ENCODE measurements at places on chromosomes 3 and 15. TPM values are rescaled to one million over a fixed set of nuclear protein-coding genes. Genes with fewer than 3 reads are reported as not detected.
A peak's percentile ranks its signal among the peaks of the same experiment; 100 is the strongest.

The WDR49 gene
- 0.04 TPM for total RNA-seq

The TTLL13 gene
- 0.29 TPM for total RNA-seq

The CPLX3 gene
- total RNA-seq = not detected

DNA sequence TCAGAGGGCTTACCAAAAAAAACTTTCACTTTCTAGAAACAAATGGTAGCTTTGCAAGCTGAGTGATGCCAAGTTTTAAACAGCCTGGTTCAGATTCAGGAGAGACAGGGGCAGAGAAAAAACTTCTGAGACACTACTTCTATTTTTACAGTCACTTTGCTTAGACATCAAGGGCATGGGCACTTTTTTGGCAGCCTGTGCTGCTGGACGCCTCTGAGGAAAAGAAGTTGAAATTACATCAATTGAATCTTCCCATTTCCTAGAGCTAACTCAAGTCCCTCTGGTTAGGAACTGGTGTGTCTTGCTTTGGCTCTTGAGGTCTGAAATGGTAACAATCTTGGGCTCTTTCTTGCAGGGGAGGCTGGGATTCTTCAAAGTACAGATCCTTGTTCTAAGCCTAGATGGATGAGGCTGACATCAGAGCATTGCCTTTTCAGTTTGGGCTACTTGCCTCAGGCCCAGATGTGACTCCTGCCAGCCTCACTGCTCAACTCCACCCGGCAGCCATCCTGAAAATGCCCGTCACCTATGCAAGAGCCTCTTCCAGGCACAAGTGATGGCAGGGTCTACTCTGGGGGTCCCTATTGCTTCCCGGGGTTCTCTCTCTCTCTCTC is 357.5 kb downstream of the FOXP1 start:
- no peak overlapping the region for H3K27ac ChIP-seq
- H3K36me3 ChIP-seq = peaks cover 2% of the 10 kb centered on the region
- peaks cover 12% of the 10 kb centered on the region for H3K4me1 ChIP-seq

DNA sequence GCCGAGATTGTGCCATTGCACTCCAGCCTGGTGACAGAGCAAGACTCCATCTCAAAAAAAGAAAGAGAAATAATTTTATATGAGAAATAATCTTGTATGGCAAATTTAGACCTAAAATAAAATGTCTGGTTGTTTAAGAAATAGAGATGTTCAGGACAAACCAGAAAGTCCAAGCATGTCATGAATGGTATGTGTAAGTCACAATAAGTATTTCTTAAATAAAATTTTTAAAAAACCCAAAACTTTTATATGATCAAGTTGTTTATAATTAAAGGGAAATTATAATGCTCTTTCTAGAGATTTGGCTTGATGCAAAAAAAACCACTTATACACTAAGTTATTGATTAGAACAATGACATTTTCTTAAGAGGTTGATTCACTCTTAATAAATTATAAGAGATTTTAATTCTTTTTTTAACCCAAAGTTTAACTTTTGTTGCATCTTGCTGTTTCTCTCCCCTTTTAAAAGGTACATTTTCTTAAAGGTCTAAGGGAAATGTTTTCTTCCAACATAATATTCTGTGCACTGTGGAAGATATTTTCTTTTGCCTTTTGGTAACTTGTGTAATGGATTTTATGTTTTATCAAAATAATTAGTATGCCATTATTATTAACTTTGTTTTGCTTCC is 105.7 kb downstream of the RTP4 start:
- DNase-seq = no peak
- no peaks in the 10 kb centered on the region for H3K36me3 ChIP-seq
- H3K4me1 ChIP-seq = no peaks in the 10 kb centered on the region
- no peak overlapping the region for H3K4me3 ChIP-seq
- no peaks in the 10 kb centered on the region for H3K27me3 ChIP-seq

- H3K4me3 ChIP-seq = no peak overlapping the region
- H3K27ac ChIP-seq = no peak overlapping the region
- peak; percentile 16 for DNase-seq
- no peaks in the 10 kb centered on the region for H3K4me1 ChIP-seq
- H3K36me3 ChIP-seq = no peaks in the 10 kb centered on the region
- no peaks in the 10 kb centered on the region for H3K27me3 ChIP-seq
Observed at GRCh38 chr3:172987273-172987672, 153.8 kb downstream of the SPATA16 start.

- DNase-seq = peak; percentile 65
- peaks cover 60% of the 10 kb centered on the region for H3K4me1 ChIP-seq
Observed at GRCh38 chr15:84598993-84599392, 1.8 kb upstream of the ZSCAN2 start.

GRCh38 chr3:99781761-99782160 is 35.9 kb upstream of the CMSS1 start:
- no peaks in the 10 kb centered on the region for H3K27me3 ChIP-seq
- DNase-seq = no peak
- no peak overlapping the region for H3K4me3 ChIP-seq
- H3K4me1 ChIP-seq = no peaks in the 10 kb centered on the region

DNA sequence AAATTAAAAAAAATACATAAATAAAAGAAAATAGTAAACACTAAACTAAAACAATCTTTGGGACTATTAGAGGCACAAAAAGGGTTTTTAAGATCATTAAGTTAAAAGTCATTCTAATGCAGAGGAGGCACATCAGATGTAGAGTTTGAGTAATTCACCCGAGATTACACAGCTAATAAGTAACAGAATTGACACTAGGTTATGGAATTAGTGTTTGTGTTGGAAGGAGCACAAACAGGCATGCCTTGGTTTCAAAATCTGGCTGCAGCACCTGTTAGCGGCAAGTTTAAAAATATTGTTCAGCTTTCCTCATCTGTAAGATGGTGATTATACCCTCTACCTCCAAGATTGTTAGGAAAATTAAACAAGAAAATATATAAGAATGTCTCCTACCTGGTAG is 39.0 kb downstream of the RASA2 start:
- H3K27me3 ChIP-seq = no peaks in the 10 kb centered on the region
- H3K36me3 ChIP-seq = no peaks in the 10 kb centered on the region
- H3K4me1 ChIP-seq = no peaks in the 10 kb centered on the region
- no peak overlapping the region for H3K27ac ChIP-seq

DNA sequence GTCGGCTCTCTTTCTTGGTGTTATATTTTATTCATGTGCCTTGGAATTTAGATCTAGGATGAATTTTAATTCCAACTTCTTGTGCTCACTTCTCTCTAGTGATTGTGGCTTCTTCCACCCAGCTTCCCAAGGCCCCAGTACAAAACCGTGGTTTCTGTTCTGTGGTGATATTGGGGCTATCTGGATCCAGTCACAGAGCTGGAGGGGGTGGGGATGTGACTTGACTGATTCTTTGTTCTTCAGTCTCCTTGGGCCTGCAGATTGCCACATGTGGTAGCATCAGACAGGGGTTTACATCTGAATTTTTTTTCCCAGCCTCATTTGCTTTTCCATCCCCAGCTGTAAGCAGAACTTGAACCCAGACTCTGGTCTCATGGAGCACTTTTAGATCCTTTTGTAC is 98.5 kb upstream of the ADAMTSL3 start:
- H3K4me3 ChIP-seq = no peak overlapping the region
- H3K27ac ChIP-seq = no peak overlapping the region
- no peaks in the 10 kb centered on the region for H3K36me3 ChIP-seq
- DNase-seq = no peak

- no peaks in the 10 kb centered on the region for H3K27me3 ChIP-seq
- no peaks in the 10 kb centered on the region for H3K4me1 ChIP-seq
- H3K36me3 ChIP-seq = no peaks in the 10 kb centered on the region
- H3K4me3 ChIP-seq = no peak overlapping the region
- no peak overlapping the region for H3K27ac ChIP-seq
Observed at GRCh38 chr3:139128803-139129202, 84.1 kb upstream of the PRR23C start.

- peaks cover 20% of the 10 kb centered on the region for H3K4me1 ChIP-seq
- H3K4me3 ChIP-seq = no peak overlapping the region
- DNase-seq = no peak
- H3K27me3 ChIP-seq = no peaks in the 10 kb centered on the region
Observed at GRCh38 chr3:197734667-197735318, 1.9 kb downstream of the RUBCN start.

GRCh38 chr3:120177151-120177550 is 82.9 kb upstream of the GSK3B start:
- peaks cover 40% of the 10 kb centered on the region for H3K4me1 ChIP-seq
- peak overlapping the region; percentile 49 for H3K4me3 ChIP-seq
- H3K27ac ChIP-seq = no peak overlapping the region
- H3K27me3 ChIP-seq = no peaks in the 10 kb centered on the region
- peak; percentile 49 for DNase-seq
